Activated gamma-delta T cell (primary cell): ENCODE measurements at places on chromosomes 1 and 21.

DNA sequence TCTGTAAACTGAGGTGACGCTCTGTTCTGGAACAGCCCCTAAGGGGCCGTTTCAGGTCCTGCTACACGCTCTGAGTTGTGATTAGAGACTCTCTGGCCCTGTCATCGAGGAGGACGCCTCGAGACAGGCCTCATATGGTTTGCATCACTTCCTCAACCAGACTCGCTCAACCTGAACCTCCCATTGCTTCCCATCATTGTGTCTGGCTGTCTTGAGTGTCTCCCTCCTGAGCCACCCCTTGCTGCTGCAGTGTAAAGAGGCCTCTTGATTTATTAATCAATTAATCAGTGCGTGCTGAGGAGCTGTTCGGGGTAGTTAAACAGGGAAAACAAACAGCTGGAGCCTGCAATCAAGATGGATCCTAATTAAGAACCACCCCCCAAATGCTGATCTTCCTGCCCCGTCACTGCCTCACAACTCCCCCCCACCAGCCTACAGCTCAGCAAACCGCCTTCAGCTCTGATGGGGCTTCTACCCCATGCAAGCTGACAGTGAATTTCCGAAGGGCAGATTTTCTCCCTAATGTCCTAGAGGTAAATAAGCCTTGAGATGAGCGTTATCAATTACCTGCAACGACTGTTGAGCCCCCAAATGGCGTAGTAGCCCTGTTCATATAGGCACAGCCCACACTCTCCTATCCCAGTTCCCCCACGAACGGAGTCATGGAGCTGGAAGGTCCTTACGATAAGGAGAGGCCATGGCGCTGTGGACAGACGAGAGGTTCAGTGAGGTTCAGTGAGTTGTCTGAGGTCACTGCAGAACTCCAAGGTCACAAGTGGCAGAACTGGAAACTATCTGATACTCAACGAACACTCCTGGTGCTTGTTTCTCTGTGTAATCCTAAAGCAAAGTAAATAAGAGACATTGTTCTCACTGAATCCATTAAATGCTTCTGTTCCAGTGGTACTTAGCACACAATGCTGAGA is 210.6 kb downstream of the KIF26B start:
- DNase-seq = no peak

GRCh38 chr1:24388331-24388885 is 25.2 kb downstream of the STPG1 start:
- no peak for DNase-seq

DNA sequence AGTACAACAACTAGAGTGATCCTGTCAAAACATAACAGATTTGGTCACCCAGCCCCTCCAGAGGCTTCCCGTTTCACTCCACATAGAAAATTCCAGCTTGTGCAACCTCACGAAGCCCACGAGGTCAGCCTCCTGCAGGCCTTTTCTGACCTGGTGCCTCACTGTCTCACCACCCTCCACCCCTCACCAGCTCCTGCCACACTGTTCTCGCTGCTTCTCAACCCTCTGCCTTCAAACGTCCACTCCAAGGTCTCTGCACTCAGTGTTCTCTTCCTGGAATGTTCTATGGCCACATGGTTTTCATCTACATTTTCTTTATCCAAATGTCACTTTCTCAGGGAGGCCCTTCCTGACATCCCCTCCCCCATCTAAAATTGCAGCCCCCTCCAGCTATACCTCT is 178.9 kb downstream of the DHRS3 start:
- DNase-seq = no peak

DNA sequence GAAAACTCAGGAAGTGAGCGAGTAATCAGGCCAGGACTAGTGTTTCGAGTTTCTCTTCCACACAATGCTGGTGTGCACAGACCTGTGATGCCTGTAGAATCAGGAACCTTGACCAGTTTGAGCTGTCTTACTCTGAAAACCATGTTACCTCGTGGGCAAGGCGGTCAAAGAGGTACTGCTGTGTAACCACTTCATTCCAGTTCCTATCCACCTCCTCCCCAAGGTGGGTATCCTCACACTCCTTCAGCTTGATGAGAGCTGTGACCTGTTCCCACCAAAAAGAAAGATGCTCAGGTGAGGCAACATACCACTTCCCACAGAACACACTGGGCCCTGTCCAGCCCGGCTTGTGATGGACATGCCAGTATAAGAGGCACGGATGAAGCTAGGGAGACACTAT is 88.1 kb downstream of the NRDC start:
- no peak for DNase-seq

- DNase-seq = no peak
These were observed 86.0 kb downstream of the TIAM1 start for GRCh38 chr21:31258073-31258472.

GRCh38 chr1:37497832-37498231 is 16.7 kb downstream of the MEAF6 start:
- no peak for DNase-seq

GRCh38 chr1:80993154-80993980 is 807.4 kb upstream of the ADGRL2 start:
- no peak for DNase-seq

DNA sequence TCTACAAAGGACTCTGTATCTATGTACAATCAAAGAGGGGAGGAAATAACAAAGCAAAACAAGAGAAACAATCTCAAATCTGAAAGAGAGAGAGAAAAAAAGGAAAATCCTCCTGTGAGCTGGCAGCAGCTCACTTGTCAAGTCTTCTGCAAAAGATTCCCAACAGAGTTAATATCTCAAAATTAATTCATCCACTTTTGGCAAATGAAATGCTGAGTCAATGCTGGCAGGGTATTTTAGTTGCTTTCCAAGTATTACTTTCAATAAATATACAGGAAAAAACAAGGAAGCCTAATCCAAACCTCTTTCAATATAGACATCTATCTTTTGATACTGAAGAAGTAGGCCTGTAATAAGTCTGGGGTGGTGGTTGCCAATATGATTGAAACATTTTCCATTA is 613.9 kb upstream of the NEGR1 start:
- DNase-seq = no peak

DNA sequence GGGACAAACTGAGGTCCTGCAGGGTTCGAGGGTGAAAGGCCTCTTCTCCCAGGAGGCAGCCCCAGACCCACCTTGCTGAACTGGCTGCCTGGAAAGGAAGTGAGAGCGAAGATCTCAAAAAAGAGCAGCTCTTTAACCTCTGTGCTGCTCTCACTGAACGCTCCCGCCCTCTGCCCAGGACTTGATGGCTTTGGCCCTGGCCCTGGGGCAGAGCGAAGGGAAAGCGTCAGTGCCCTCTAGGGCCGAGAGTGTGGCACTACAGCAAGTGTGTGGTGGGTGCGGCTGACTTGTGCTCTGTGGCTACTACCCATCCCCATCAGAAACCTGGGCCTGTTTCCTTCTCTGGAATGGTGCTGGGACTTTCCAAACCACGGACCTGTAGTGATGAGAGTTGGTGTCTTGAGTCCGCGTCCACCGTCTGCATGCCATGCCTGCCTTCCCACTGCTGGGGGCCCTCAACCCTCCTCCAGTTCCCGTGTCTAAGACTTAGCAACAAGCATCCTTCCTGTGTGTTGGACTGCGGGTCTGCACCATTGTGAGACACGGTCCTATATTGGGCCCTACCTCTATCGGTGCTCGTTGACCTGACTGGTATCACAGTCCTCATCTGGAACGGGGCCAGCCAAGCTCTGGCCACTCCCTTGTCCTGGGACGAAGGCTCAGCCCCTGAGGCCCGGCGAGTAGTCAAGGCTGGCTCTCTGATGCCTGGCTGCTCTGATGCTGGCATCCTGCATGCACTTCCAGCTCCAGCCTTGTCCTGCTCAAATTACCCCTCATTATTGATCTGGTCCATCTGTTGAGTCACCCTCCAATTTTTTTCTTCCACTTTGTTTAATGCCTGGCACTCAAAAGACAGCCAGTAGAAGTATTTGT is 180.3 kb downstream of the DISC1 start:
- no peak for DNase-seq

DNA sequence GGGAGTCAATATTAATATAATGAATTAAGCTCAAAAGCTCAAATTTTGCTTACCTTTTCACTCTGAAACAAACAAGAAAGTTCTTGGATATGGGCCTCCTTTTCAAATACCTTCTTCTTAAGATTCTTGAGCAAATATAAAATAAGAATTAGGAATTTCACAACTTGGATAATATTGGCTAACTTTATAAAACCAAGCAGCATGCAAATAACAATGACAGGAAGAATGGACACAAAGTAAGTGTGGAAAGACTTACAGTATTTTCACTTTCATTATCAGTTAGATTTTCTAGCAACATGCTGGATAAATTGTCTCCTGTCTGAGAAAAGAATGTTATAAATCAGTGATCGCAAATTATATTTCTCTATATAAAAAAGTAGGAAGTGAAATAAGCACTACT is 13.2 kb downstream of the ODF2L start:
- no peak for DNase-seq

DNA sequence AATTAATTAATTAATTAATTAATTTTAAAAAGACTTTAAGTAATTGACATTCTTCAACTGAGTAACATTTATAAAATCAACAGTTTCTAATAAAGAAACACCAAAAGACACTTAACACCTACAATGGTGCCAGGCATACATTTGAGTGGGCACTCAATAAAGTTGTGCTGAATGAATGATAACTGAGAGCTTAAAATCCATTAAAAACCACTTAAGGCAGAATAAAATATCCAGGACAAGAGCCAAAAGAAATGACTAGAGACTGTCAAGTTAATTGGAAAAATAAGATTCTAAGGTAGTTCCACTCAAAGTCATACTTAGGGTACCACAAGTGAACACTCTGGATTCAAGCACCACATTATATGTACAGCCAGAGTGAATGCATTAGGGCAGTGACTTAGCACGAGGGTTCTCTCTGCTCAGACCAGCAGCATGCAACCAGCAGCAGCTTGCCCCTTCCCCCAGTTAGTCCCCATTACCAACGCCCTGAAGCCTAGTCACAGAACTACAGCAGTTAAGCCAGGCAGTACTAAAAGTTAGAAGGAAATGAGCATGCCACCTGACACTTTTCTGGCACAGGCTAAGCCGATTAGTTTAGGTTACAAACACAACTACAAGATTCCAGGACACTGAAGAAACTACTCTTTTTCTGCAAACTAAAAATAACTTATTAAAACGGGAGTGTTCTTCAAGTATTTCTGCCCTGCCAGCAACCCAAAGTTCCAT is 46.5 kb downstream of the LUZP1 start:
- DNase-seq = no peak

- peak; percentile 18 for DNase-seq
These were observed 19.4 kb downstream of the ABCG1 start for GRCh38 chr21:42238185-42238934.

GRCh38 chr1:157771661-157772425 is 5.1 kb downstream of the FCRL2 start:
- no peak for DNase-seq

DNA sequence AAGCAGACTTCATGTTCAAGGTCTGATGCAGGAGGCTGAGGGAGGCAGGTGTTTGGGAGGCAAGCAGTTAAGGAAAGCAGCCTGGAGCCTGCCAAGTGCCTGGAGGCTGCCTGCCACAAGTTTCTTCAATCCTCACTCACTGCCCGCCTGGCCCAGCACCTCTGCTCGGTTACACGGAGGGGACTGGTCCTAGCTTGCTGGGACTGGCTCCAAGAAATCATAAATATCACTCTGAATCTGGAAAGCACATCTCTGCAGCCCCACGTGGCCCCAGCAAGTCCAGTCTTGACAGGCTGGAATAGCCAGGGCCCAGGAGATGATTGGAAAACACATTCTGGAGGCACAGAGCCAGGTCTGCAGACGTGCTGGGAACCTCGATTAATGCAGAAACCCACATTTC is 83.9 kb downstream of the BCAR3 start:
- DNase-seq = no peak

GRCh38 chr1:36091698-36092097 is 3.0 kb downstream of the ADPRS start:
- DNase-seq = no peak

DNA sequence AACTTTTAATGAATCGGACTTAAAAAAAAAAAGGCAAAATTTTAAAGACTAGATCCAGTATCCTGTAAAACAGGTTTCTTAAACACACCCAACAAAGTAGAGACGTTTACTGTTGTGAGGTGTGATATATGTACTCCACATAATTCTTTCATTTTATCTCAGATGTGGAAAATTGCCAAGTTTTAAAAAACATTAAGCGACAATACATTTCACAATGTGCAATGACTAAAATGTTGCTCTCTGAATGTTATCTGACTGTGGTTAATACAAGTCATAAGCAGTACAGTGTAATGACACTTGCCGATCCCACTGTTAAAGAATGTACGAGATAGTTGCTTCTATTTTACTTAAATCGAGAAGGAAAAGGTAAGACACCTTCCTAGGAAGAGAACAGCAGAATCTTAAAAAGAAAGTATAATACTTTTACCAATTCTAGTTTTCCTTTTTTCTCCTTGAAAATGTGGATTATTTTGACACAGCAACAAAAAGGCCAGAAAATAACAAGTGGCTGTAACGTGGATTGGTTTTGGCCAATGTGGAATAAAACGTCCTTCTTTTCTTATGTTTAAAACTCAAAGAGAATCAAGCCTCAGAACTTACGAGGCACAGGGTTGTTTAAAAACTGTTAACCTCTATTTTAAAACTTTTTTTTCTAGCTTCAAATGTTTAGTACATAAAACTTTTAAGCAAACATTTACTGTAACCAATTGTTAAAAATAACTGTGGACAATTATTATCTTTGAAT is 51.4 kb downstream of the TP53BP2 start:
- DNase-seq = no peak

- DNase-seq = no peak
These were observed 317.5 kb downstream of the ASTN1 start for GRCh38 chr1:176847052-176847451.

GRCh38 chr1:52725903-52726264 is 369 bp upstream of the ZYG11B start:
- no peak for DNase-seq

GRCh38 chr1:78052685-78053405 is 7.1 kb downstream of the GIPC2 start:
- DNase-seq = no peak

GRCh38 chr1:818618-819291 is 105.0 kb upstream of the SAMD11 start:
- DNase-seq = no peak

DNA sequence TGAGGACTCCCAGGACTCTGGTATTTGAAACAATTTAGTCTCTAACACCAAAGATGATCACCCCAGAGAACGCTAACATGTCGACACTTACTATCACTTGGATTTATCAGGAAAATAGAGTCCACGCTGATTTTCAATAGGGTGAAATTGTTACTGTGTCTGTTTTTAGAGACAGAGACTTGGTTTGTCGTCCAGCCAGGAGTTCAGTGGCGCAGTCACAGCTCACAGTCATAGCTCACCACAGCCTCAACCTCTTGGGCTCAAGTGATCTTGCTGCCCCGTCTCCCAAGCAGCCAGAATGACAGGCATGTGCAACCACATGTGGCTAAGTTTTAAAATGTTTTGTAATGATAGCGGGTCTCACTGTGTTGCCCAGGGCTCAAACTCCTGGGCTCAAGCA is 5.3 kb downstream of the SSU72 start:
- no peak for DNase-seq
